CD14-positive monocyte (primary cell): ENCODE measurements at places on chromosomes 7 and 10. TPM values are rescaled to one million over a fixed set of nuclear protein-coding genes. Genes with fewer than 3 reads are reported as not detected.

- DNase-seq = no peak
Observed at GRCh38 chr7:34019301-34019790, 114.0 kb downstream of the BMPER start.

- DNase-seq = no peak
Observed at GRCh38 chr10:122018951-122019413, 30.0 kb downstream of the TACC2 start.

DNA sequence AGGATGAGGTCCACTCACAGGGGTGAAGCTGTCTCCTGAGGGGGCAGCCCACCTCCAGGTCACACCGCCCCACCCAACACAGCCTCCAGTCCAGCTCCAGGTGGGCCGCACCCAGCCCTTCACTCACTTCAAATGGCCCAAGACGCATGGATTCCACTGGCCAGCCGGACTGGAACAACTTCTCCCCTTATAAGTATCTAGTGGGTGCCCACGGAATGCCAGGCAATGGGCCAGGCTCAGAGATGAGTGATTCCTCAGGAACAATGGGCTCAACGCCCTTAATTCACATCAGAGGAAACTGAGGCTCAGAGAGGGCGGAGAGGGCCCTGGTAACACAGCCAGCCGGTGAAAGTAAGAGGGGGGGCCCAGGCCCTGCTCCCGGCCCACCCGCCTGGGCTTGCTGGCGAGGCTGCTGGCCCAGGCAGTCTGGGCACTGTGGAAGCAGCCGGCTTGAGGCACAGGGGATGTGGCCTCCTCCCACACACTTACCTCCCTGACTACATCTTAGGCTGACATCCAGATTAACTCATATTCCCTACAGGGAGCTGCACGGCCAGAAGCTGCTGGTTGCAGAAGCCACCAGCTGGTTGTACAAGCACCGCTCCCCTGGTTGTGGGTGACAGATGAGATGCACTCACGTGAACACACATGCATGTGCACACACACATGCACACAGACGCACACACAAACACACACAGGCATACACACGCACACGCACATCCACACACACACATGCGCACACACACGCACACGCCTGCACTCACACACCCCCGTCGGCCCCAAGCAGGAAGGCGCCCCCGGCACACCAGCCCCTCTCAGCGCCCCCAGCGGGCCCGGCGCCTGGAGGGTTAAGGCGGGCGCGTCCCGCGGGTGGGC is 1.0 kb upstream of the FAM20C start:
- DNase-seq = peak; percentile 42

- peak; percentile 90 for DNase-seq
Observed at GRCh38 chr10:24724381-24725228, 918 bp upstream of the ARHGAP21 start.

GRCh38 chr7:69283421-69283820 is 314.9 kb upstream of the AUTS2 start:
- no peak for DNase-seq

- peak; percentile 35 for DNase-seq
Observed at GRCh38 chr7:36161996-36162395, 8.9 kb downstream of the EEPD1 start.

C10orf105 gene
- 0.18 TPM for polyA plus RNA-seq

DNA sequence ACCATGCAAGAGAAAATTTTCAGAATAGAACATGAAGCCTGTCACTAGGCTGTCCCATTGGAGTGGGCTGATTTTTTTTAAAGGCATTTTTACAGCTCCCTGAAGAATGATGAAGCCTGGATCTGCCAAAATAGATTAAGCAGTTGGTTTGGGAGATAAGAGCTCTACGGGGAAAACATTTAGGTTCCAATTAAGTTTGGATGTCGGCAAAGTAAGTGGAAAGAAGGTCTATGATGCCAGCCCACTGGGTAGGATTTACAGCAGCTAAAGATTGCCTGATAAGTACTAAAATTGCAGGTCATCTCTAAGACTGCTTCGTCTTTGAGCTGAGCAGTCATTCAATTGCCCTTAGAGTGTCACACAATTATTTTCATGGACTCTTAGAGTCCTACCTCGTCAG is 939.2 kb upstream of the CELF2 start:
- no peak for DNase-seq

DNA sequence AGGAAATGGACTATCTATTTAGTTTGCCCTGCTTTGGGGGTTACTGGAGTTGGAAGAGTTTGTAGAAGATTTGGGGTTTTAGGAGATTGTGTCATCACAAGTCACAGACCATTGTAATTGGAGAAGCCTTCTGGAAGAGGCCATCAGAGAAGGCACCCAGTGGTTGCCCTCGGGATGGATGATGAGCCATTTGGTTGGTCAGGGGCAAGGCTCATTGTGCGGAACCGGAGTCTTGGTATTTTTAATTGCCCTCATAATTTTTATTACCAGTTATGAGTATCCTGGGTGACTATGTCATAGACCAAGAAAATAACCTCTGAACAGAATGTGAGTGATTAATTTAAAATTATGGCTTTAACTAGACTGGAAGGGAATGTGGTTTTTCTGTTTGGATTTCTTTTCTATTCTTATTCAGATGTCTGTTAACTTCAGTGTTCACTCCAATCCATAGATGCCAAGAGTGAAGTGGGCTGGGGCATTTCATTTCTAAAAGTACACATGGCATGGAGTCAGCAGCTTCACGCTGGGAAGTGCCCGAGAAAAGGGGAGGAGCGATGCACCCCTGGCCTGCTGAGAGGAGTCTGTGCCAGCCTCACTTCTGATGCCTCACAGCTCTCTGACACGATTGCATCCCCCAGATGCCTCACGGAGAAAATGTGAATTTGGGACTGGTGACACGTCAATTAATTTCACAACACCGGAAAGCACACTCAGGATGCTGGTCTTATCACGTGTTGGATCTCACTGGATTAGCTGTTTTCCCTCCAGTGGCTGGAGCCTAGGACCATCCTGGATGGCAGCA is 225.6 kb upstream of the IGFBP3 start:
- DNase-seq = no peak

GRCh38 chr7:132969520-132969919 is 112.4 kb downstream of the CHCHD3 start:
- DNase-seq = no peak

MKX gene
- not detected for polyA plus RNA-seq

GRCh38 chr7:130490888-130491804 is 739 bp upstream of the MEST start:
- peak; percentile 24 for DNase-seq

- DNase-seq = no peak
Observed at GRCh38 chr7:155602750-155603149, 41.7 kb upstream of the RBM33 start.

DNA sequence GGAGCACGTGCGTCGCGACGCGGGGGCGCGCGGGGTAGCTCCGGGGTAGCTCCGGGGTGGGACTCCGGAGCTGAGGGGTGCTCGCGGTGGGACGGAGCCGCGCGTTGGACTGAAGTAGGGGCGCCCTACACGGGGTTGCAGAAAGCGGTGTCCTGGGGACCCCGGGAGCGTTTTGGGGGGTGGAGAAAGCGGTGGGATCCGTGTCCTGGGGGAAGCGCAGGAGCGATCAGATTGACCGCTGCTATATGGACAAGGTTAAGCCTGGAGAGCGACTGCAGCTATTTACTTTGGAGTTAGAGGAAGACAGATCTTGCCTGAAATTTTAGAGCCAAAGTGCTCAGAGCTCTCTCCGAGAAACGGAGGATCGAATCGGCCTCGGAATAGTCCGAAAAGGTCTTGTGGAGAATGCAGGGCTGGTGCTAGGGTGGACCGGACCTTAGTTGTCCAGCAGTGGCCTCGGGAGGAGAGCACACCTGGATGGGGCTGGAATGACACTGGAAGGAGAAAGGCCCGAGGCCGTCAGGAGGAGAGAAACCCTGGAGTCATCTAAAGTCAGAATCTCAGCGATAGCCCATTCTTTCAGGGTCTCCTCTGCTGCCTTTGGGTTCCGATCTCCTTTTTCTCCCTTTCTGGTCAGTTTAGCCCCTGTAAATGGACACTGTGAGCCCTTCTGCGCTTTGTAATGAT is 564 bp downstream of the PDSS1 start:
- no peak for DNase-seq

GRCh38 chr7:4715410-4715776 is 33.3 kb downstream of the FOXK1 start:
- DNase-seq = peak; percentile 91

GRCh38 chr10:45553155-45553554 is 119.4 kb downstream of the ZFAND4 start:
- DNase-seq = no peak

DNA sequence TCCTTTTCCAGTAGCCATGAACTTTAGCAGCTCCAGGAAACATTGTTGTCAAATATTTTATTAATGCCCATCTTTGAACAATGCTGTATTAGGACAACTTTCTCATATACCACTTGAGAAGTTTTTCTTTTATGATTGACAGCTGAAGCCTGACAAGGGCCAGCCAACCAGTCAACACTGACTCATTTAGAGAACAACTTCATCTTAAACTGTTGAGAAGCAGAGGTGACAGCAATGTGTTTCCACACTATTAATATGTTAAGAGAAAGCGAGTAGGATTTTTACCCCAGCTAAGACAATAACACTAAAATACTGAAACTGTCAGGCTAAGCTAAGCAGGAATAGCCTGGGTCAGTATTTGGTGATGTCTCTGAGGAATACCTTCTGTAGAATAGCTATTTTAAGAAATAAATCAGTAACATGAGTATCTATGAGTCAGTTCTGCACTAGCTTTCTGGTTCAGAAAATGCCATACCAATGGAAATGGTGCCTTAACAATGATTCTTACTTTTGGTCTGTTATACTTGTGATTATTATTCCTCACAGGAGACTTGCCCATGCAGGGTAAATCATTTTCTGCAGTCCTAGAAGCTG is 168.8 kb upstream of the POT1 start:
- DNase-seq = no peak

MYL10 gene
- not detected in 2 replicates for polyA plus RNA-seq

- no peak for DNase-seq
Observed at GRCh38 chr10:118002581-118002980, 44.2 kb downstream of the RAB11FIP2 start.

- DNase-seq = no peak
Observed at GRCh38 chr7:93856323-93856722, 34.2 kb downstream of the TFPI2 start.

GPR158 gene
- polyA plus RNA-seq = not detected

- DNase-seq = no peak
Observed at GRCh38 chr10:128610113-128610512, 483.9 kb upstream of the MKI67 start.

DNA sequence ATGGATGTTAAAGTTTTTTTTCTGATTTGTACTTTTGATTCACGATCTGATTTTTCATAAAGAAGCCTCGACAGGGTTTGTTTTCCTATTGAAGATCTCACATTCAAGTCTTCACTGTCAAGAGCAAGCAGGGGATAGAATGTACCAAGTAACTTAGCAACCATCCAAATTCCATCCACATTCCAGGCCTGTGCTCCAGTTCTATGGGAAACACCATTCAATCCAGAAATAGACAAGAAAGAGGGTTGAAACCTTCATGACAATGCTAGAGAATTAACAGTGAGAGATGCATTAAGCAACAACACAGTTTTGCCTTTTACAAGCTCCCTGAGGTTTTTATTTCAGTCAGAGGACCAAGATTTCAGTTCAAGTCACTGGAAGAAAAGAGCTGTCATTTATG is 300.2 kb downstream of the NEBL start:
- no peak for DNase-seq

- no peak for DNase-seq
Observed at GRCh38 chr10:74507951-74508350, 318.4 kb upstream of the KAT6B start.

DNA sequence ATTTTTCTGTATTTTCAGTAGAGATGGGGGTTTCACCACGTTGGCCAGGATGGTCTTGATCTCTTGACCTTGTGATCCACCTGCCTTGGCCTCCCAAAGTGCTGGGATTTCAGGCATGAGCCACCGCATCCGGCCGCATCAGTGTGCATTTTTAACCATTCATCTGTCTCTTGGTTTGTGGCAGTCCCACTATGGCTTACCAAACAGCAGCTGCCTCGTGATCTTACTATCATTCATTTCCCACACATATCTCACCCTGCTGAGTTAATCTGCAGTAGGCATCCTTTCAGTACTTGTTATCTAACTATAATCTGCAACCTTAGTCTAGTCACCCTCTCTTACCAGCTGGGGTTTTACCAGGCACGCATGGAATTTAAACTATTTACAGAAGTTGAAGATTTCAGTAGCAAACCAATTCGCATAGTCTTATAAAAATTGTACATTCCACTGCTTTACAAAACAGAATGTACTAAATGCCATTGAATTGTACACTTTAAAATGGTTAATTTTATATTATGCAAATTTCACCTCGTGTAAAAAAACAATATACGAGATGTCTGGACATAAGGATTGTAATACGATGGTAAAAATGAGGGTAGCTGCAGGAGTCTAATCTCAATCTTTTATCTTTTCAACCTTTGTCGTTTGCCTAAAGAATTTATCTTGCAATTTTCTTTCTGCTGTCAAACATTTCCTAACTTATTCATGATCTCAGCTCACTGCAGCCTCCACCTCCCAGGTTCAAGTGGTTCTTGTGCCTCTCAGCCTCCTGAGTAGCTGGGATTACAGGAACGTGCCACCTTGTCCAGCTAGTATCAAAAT is 4.6 kb upstream of the TBC1D12 start:
- no peak for DNase-seq

PCLO gene
- polyA plus RNA-seq = not detected in 2 replicates

ERVW-1 gene
- polyA plus RNA-seq = not detected in 2 replicates

- DNase-seq = no peak
Observed at GRCh38 chr7:93160410-93160809, 12.2 kb upstream of the SAMD9L start.

FGFR2 gene
- polyA plus RNA-seq = not detected in 2 replicates

GRCh38 chr10:26703974-26704373 is 6.5 kb downstream of the PDSS1 start:
- no peak for DNase-seq

DNA sequence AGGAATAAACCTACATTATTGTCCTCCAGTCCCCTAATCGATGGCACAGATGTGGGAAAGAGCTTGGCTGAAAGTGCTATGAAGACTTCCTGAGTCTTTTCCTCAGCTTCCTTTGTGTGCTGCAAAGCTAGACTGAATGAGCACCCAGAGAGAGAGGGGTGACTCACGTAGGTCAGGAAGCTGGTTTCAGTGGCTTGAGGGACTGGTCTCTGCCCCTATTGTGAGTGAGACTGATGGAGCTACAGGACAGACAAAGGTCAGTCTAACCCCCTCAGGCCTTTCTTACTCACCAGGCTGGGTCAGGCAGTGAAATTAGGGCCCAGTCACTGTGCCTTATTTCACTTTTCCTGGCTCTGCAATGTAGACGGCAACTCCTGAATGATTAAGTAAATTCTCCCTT is 171.1 kb upstream of the GRB10 start:
- DNase-seq = no peak

- no peak for DNase-seq
Observed at GRCh38 chr10:21138769-21139340, 241.7 kb upstream of the NEBL start.

- no peak for DNase-seq
Observed at GRCh38 chr7:73963252-73963822, 64.6 kb upstream of the ELN start.
